Left hindlimb (tissue), 1 donor: ENCODE measurements at places on chromosomes 7 and 10.

GRCh38 chr10:48604991-48605508, at the start of gene ARHGAP22:
TSS of gene ARHGAP22 (minus strand) at chr10:48605073. CDS start at chr10:48604796, 277 bp downstream.
- peak; percentile 52 for DNase-seq

- no peak for DNase-seq
Observed at GRCh38 chr7:27201580-27202017, 1.7 kb upstream of the HOXA13 start.

DNA sequence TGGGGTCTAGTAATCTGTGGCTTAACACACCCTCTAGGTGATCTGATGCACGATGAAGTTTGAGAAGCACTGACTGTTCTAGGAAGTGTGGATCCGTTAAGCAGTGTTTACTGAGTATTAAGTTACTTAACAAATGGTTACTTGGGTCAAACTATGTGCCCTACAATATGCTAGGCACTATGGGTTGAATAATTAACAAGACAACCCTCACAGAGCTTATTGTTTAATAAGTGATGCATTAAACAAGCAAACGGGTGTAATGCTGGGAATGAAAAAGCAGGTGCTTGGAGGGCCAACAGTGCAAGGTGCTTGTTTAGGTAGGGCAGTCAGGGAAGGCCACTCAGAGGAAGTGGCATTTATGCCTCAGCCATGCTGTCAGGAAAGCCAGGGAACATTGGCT, 378.0 kb upstream of the PODXL start:
- DNase-seq, result no peak

DNA sequence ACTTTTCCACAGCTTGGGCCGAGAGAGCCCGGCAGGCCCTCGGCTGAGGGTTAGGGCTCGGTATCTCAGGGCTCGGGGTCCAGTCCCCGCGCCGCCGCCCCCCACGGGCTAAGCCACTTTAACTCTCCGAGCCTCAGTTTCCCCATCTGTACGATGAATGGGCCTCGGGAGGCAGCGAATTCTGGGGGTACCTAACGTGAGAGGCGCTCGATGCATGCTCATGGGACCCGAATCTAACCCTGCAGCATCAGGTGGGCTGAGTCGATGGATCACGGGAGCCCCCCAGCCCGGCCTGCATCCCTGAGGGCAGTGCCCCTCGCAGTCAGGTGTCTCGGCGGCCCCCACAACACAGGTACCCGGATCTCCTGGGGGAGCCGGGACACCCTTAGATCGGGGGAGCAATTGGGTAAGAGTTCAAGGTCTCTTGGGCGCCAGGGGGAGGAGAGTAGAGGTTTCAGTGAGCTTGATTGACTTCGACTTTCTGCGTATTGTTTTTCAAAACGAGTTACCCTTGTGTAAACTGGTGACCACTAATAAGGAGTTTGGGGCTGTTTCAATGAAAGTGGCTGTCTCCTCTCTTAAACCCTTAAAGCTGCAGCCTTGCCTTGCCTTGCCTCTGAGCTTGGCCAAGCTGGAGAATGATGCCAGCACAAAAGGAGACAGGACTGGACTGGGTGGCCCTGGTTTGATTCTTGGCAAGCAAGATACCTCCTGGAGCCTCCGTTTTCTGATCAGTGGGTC, 631 bp downstream of the POR start:
- no peak for DNase-seq

DNA sequence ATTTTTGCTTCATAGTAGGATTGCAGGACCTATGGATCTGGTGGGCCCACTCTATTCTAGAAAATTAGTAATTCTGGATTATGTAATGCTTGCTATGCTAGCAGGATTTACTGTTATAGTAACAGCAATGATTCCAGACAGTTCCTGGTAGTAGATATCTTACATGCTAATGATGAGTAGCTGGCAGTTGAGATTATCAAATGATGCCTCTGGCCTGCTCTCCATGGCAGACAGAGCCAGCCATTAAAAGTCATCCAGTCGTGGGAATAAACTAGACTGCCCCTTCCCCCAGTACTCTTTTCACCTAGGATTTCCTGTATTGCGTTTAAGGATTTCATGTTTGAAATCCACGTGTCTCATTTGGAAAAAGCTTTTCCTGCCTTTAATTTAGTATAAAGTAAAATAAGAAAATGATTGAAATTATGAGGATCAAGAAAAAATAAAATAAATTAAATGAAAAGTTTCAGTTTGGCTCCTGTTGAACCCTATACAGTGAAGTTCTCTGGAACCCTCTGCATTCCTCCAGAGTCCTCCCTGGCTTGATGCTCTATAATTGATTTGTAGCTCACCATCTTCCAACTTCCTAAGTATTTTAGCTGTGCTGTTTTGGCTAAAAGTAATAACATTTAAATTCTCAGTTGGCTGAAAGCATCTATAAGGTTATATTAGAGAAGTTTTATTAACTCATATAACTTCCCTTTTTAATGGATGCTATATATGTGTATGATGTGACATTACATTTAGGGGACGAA, 14.6 kb downstream of the UMAD1 start:
- DNase-seq, result no peak

- DNase-seq, result no peak
Observed at GRCh38 chr7:69803699-69804516, 205.6 kb downstream of the AUTS2 start.

GRCh38 chr10:130020651-130021382, 56.7 kb upstream of the EBF3 start:
- no peak for DNase-seq

GRCh38 chr7:104933521-104933988, 80.5 kb upstream of the KMT2E start:
- no peak for DNase-seq
